ENCODE measurements at places on chromosomes 1 and 21.

DNA sequence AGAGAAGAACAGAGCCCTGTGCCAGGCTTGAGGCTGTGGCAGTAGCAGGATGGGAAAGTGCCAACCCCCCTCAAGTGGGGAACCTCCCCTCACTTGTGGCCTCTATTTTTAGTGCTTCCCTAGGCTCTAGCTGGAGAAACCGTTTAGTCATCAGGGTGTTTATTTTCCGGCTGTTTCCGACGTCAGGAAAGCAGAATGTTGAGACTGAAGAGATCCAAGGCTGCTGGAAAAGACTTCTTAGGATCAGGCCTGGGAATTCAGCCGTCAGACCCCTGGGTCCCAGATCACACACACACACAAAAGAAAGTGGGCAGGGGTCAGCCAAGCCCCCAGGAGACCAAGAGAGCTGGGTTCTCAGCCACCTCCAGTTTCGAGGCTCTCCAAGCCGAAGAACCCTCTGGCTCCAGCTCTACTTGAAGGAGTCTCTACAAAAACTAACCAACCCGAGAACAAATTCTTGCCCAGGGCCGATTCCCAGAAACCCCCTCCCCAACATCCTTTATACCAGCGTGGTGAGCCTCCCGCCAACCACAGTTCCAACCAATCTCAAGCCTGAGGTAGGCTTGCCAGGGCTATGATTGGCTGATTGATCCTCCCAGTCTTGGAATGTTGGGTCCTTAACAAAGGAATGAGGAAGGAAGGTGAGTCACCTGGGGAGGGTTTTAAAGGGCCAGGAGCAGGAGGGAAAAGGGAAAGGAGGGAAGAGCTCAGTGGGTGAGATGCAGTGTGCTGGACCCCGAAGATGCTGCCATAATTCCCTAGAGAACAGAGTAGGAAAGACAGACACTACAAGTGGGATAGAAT, 2.5 kb upstream of the MEF2D start:
- no peak for DNase-seq

DNA sequence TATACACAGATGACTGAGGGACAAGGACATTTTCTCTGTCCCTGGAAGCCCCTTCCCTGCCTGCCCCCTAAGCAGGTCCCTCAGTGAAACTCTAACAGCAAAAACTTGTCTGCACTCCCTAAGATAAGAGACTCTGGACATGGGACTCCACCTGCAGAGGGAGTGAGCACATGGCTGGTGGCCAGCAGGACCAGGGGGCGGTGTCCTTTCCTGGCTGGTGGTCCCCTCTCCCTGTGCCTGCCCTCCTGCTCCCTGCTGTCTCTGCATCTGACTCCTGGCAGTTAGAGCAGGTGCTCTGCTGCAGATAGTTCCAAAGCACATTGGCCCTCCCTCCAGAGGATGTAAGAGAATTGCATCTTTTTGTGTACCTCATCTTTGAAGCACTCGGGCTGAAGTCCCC, 215.5 kb downstream of the GRIK3 start:
- no peak for DNase-seq

DNA sequence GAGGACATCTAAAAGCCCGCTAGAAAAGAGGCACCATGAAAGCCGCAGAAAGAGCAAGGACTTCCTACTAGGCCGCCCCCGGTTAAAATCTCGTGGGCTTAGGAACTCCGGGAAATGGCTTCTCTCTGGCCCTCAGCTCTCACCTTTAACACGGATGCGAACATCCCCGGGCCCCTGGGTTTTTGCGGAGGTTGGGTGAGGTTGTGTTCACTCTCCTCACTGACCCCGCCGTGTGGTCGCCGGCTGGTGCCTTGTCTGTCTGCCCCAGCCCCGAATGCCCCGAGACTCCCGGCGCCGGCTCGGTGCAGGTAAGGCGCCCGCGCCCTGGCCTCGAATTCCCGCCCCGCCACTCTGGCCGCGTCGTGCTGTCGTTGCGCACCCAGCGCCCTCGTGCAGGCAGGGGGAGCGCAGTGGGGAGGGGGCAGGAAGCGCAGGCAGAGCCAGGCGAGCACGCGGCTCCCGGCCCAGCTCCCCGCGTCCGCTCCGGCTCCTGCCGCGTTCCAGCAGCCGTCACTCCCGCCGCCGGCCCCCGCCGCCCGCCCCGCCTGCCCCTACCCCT, at the start of gene SHISAL2A:
Gene SHISAL2A (plus strand): TSS at position 437 of the 559 bp plus-strand sequence. CDS start 326 bp downstream, outside the sequence.
- DNase-seq = peak; percentile 69

DNA sequence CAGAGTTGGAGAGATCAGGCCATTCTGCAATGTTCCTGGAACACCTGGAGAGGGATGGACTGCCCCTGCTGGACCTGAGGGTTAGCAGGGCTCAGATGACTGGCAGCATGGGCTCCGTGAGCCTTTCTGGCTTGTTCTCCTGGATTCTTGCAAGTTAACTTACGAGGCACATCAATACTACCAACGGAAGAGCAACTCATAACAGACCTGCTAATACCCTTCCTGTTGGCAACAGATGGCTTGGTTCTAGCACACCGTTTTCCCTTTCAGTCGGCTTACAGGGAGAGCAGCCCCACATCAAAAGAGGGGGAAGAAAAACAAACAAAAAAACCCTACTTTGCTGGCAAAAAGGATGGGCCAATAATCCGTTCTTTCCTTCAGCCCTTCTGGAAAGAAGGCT, 47.9 kb downstream of the SLC66A1 start:
- no peak for DNase-seq

DNA sequence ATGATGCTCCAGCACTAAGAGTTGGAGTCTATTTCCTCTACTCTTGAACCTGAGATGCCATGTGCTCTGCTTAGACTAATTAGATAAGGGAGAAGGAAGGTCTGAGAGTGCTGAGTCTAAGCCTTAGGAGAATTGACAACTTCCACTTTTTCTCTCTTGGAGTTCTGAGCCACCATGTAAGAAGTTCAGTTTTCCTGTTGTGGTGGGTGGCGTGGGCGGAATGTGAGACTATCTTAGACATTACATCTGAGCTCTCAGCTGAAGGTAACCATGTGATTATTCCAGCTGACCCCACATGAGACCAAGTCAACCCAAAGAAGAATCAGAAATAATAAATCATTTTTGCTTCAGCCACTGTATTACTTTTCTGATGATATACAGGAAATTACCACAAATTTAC, 404.5 kb upstream of the LRRC7 start:
- DNase-seq = no peak

DNA sequence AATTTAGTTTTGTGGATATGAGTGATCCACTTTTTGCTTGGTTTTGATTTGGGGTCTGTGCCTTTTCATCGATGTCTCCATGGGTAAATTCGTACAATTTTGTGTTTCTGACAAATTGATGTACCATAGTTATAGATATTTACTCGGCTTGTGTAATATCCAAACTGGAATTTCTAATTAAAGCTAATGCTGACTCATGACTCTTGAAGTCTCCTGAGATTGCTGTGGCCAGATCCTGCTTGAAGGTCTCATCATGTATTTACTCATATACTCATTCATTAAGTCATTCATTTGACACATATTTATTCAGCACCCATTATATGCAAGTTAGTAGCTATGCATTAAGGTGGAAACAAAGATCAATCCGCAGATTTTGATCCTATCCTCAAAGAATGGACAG, 423.2 kb downstream of the RWDD3 start:
- no peak for DNase-seq

DNA sequence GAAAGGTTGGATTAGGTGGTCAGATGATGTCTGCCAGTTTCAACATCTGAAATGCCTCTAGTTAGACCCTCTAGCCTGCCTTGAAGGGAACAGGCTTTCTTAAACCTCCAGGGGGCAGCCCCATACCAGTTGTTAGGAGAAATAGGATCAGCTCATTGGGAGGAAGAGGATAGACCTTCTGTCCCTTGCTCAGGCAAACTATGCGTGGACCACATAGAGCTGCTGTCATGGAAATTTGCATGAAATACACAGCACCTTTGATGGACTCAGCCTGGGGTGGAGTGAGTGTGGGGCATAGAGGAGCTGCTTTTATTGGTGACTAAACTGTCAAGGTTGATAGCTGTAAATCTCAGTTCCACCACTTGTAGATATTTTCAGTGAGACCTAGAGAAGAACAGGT, 38.4 kb upstream of the SPAG17 start:
- DNase-seq = no peak

GRCh38 chr1:22688466-22688865, 22.2 kb upstream of the EPHB2 start:
- no peak for DNase-seq

DNA sequence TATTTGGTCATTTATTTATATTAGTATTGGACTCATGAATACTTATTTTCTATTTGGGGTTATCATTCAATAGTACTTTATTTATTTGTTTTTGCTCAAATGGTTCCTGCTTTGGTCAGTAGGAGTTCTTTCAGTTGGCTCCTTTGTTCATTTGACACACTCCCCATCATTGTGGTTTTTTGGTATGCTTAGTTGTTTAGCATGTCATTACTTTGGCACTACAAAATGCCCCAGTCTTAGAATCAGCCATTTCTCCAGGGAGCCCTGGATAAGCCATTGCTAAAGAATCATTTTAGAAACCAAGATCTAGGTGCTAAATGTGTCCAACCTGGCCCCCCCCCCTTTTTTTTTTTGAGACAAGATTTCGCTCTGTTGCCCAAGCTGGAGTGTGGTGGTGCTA, 61.7 kb upstream of the MRPS6 start:
- DNase-seq = no peak

DNA sequence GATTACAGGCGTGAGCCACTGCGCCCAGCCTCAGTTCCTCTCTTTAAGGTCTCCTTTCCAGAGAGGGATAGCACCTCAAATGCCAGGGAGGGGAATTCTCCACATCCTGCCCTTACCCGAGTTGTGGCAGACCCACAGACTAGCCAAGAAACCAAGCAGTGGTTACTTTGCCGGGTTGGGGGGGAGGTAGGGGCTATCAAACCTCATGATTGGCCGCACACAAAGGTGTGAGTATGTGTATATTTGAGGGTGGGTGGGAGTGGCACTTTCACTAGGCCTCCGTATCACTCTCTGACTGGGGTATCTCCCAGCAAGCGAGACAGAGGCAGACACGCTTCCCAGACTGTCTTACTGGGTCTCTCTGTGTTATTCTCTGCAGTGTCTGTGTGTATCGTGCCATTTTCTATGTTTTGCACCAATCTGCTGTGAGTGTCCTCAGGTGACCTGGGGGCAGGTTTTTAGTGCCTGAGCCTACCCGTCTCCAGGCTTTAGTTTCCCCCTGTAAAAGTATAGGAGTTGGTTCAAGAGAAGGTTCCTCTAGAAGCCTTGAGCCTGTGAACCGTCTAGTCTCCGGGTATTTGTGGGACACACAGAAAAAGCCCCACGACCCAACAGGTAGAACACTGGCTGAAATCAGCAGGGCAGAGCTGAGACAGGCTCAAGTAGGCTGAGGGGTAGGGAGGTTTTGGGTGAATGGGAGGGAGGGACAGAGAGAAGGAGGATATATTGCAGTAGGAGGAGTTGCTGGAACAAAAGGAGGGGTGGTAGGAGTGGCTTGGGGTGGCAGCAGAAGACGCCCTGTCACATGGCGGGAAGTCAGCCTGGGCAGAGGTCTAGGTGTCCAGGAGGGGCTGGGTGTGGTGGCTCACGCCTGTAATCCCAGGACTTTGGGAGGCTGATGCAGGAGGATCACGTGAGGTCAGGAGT, 10.3 kb downstream of the LMNA start:
- DNase-seq = peak; percentile 58

- DNase-seq = no peak
Observed at GRCh38 chr1:22238356-22239224, 95.7 kb upstream of the WNT4 start.

GRCh38 chr1:94095744-94096469, 25.0 kb downstream of the ABCA4 start:
- no peak for DNase-seq

- DNase-seq = no peak
Observed at GRCh38 chr1:170660281-170660713, 3.6 kb upstream of the PRRX1 start.

- DNase-seq = no peak
Observed at GRCh38 chr1:236336084-236336483, 54.3 kb upstream of the ERO1B start.

GRCh38 chr1:84352298-84353106, 45.8 kb upstream of the DNASE2B start:
- no peak for DNase-seq

- DNase-seq = no peak
Observed at GRCh38 chr1:75124510-75124909, 9.7 kb upstream of the LHX8 start.

DNA sequence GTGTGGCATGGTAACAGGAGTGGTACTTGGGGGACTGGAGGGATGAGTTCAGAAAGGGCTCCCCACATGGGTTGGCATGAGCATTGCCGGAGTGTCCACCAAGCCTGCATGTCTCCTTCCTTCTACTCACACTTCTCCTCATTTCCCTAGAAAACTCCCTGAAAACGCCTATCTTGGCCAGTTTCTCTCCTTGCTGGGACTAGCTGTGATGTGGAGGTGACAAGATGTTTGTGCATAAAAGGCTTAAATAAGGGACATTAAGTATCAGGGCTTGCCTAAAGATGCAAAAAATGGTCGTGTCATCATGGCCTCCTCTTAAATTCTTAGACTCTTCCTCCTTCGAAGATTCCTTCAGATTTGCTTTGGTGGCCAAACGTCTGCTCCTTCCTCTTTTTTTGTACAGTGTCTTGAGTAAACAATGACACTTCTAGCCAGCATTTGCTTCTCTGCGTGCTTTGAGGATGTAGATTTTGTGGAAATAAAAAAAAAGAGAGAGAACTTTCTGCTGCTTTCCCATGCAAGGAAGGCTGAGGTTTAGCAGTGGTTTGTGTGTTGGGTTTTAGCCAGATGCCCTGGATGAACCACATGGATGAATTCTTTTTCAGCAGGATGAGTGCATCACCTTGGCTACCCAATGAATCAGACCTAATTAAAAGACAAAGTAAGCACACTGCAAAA, 239.1 kb upstream of the IRF2BP2 start:
- DNase-seq = no peak

GRCh38 chr1:218492874-218493273, 147.7 kb downstream of the TGFB2 start:
- DNase-seq = no peak

DNA sequence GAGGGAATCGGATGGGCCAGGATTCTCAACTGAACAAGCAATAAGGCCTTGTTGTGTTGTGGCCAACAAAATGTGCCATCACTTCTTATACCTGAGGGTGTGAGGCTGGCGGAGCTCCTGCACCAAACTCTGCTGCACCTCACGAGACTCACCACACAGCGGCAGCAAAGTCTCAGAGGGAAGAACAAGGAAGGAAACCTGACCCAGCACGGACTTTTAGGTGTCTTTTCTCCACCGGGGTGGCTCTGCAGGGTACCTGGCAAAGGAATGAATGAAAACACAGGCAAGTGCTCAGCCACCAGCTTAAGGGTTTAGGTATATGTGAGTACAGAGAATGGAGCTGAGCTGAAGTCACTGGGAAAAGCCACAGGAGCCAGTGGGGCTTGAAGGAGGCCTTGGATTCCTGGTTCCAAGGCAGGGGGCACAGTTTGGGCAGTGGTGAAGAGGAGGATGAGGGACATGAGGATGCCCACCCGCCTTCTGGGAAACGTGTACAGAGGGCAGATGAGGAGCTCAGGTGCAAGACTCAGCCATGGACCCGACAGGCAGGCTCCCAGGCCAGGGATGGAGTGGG, 31.1 kb upstream of the HSD3B1 start:
- peak; percentile 11 for DNase-seq
